ENCODE measurements at places on chromosomes 16 and 17.

DNA sequence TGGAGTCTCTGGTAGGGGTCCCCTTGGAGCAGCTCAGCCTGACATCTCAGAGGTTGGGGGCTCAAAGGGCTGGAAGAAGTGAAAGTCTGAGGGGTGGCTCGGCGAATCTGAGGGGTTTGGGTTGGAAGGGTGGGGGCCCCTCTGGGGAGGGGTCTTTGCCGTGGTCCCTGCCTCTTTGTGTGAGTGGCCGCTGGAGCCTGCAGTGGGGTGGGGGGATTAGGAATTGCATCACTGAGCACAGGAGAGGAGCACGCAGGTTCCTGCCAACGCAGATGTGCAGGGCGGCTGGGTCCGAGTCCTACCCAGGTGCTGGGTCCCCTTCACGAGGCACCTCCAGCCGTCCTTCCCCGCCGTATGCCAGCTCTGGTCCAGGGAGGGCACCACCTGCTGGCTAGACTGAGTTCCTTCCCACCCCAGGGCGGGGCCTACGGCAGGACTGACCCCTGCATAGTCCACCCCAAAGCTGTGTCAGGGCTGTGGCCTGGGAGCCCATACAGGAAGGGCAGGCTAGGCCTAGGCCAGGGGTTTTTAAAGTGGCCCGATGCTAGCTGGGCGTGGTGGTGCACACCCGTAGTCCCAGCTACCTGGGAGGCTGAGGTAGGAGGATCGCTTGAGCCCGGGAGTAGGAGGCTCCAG, 9.9 kb downstream of the FMNL1 start:
- DNase-seq = peak; percentile 34

DNA sequence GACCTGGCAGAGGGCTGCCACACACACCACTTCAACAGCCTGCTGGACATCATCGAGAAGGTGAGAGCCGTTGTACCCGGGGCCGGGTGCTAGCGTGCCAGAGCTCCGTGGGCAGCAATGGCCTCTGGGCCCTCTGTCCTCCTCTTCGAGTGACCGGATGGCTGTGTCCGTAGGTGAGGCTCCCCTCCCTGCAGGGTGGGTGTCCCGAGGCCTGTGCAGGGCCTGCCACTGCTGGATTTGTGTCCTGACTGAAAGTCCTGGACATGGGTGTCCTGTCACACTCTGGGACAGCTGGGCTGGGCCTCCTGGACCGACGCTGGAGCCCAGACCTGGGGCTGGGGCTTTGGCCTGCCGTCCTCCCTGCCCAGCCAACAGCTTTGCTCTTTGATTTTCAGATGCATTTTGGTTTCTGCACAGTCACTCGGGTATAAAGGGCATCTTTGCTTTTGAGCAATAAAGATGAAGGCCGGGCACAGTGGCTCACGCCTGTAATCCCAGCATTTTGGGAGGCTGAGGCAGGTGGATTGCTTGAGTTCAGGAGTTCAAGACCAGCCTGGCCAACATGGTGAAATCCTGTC, 16.7 kb downstream of the TSC2 start:
- no peak for DNase-seq

DNA sequence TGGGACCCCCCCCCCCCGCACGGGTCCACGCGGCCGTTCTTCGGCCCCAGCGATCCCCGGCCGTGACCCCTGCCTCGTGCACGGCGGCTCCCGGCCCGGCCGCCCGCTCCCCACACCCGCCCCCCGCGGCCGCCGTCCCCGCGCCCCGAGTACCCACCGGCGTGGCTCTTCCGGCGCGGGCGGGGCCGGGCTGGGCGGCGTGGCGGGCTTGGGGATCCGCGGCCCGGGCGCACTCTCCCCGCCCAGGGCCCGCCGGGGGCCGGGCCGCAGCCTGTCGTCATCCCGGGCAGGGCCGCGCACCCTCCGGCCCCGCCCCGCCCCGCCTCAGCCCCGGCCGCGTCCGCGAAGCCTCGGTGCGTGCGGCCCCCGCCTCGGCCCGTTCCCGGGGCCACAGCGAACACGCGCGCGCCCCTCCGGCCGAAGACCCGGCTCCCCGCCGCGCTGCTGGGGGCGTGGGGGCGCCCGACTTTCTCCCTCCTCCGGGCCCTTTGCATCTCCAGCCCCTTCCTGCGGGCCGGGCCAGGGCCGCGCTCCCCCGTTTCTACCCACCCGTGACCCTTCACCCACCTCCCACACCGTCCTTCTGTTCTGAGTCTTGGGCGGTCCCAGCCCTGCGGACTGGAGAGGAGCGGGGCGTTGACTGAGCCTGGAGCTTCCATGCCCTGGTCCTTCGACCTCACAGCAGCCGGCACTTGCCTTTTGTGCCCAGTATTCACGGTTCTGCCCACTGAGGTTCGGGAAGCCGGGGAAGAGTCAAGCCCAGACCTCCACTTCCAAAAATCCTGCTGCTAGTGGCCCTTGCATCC, 840 bp downstream of the MYO1C start:
- DNase-seq = no peak

GRCh38 chr17:44389281-44389680, at the start of gene ITGA2B:
TSS of gene ITGA2B (minus strand) at chr17:44389649. CDS start at chr17:44389473, 176 bp downstream.
- DNase-seq = no peak

DNA sequence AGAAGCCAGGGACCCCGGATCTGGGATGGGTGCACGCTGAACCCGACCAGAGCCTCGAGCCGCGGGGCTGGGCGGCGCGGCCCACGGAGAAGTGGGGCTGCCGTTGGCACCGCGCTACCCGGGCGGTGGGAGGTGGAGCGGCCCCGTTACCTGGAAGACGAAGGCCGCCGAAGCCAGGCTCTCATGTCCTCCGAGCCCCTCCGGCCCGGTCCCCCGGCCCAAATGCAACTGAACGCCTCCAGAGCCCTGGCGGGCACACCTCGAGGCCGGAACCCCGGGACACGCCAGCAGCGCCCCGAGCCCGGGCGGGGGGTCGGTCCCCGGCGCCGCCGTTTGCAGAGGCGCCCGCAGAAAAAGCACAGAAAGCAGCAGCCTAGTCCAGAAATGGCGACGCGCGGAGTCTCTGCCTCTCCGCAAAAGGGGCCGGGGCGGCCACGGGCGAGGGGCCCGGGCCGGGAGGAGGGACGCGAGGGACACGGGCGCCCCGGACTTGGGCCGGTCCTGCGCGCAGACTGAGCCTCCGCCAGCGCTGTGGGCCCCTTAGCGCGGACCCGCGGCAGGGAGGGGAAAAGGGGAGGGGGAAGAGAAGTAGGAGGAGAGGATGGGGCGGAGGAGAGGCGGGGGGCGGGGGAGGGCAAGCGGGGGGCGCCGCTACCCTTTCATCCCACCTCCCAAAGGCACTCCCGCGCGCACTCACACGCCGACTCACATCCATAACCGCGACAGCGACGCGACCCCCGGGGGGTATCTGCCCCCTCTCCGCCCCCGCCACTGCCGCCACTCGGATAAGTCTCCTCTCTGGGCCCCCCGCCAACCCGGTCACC, 1.4 kb downstream of the AXIN2 start:
- DNase-seq = no peak

DNA sequence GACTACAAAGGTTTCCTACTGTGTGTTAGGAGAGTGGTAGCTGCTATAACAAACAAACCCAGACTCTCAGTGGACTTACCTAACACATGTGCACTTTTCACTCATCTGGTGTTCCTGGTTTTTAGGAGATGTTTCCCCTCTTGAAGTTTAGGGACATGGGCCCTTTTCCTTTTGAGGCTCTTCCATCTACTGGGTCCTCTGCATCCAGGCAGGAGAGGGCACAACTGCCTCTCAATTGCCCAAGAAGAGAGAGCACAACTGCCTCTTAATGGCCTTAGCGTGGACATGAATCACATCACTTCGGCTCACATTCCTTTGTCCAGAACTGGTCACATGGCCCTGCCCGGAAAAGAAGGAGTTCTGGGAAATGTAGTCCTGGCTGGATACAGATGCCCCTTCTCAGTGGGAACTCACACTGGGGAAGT, 9.8 kb upstream of the TNRC6C start:
- DNase-seq = no peak

GRCh38 chr17:79792341-79792871, 4.5 kb downstream of the CBX8 start:
- no peak for DNase-seq

DNA sequence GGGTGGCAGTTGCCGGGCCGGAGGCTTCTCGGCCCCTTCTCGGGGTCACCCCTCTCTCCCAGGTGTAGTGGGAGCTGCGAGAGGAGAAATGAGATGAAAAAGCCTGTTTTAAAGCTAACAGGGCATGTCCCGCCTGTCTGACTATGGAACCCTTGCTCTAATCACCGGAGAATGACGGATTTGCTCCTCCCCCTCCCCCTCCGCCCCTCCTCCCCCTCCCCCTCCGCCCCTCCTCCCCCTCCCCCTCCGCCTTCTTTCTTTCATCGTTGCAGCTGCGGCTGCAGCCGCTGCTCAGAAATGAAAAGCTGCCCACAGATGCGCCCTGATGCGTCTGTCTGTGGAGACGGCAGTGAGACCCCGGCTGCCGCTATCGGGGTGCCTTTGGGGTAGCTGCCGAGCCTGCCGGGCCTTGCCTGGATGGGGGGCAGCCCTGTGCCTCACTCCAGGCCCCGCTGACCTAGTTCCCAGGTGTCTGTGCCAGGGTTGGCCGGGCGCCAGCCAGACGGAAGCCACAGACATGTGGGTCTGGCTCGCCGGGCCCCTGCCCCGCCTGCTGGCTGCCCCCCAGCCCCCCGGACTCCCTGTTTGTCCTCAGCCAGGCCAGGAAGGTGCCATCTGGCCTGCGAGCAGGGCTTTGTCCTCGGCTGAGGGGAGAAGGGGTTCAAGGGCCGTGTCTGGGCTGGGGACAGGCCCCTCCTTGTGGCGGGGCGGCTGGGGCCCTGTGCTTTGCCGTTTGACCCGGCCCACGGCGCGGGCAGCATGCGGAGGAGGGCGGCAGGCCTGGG, 37.7 kb downstream of the GINS2 start:
- no peak for DNase-seq

DNA sequence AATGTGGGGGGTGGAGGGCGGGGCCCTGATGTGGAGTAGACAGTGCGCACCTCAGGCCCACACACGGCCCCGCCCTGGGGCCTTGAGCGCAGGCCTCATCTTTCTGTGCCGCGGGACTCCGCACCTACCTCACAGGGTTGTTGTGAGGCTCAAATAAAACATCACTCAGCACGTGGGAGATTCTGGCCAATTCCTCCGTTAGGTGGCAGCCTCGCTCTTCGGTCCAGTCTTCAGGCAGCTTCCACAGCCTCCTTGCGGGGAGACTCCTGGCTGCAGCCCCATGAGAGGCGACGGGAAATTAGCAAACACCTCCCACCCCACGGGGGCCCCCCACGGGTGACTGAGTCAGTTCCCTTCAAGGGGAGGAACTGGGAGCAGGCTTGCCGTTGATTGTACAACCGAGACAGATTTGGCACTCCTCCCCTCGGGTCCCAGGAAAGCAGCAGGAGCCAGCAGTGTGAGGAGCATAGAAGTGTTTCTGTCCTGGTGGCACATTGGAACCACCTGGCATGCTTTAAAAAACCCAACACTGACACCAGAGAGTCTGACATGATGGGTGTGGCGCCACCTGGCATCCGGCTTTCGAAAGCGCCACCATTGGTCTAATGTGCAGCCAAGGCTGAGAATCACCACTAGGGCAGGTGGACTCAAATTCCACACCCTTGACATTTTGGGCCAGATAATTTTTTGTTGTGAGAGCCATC, 7.6 kb downstream of the MRM1 start:
- DNase-seq = peak; percentile 89

GRCh38 chr17:33019161-33019890, 27.7 kb downstream of the SPACA3 start:
- DNase-seq = peak; percentile 38

DNA sequence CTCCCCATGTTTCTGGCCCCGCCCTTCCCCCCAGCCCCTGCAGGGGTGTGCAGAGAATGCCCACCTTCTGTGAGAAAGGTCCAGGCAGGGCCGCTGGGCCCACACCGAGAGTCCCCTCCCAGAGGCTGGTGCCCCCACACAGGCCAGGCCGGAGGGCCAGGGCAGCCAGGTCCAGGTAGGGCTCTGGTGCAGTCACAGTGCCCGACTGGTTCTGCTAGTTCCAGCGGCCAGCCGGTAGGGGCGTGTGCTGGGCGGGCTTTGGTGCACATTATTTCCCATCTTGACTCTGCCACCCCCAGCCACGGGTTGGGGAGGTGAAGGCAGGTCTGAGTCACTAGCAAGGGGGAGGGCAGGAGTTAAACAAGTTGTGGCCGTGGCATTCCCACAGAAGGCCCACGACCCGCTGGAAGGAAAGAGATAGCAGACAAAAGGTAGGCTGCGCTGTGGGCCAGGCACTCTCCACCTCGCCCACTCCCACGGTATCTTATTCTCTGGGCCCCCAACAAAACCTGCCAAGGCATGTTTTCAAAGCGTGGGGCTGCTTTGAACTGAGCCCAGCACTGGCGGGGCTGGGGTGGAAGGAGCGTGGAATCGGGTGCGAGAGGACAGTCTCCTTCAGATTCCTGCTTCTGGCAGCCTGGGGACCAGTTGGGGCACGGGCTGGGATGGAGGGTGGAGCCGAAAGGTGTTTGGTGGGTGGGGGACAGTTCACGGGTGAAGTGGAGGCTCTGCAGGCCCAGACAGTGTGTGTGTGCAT, 1.9 kb downstream of the EPN3 start:
- DNase-seq = no peak

GRCh38 chr17:32878211-32878610, 1.3 kb upstream of the MYO1D start:
- DNase-seq = no peak

Measured in cerebellar cortex (tissue), 1 donor.